Esophagus squamous epithelium (tissue), 5 donors: ENCODE measurements at places on chromosomes 4 and X.

GRCh38 chr4:112029771-112030171 lies 115.5 kb upstream of the FAM241A start:
- DNase-seq, result no peak

DNA sequence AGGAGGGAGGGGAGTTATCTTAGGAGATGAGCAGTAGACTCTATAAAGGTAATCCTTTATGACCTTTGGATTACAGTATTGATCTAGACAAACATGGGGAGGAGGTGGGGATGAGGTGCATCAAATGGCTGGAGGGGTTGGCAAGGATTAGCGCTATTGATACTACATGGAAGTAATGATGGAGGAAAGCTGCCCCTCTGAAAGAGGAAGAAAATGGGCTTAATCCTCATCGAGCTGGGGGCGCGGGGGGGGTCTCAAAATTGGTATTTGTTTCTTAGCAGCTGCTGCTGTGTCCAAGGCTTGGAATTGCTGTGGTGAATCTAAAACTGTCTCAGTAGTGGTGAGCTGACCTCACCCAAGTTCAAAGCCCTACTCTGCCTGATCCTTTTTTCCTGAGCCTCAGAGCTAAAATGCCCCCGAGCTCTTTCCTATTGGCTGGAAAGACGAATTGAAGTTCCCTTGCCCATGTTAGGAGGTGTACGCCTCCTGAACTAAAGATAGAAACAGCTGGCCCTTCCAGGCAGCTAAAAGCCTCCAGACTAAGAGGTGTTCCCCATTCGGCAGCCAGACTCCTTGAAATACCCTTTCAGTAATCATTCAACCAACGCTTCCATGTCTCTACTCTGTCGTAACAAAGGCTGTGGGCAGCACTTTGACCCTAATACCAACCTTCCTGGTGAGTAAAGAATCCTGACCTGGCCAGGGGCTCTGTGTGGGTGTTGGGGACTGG lies at the start of gene ITGB1BP2:
TSS of gene ITGB1BP2 (plus strand) at position 556 of the 730 bp plus-strand sequence. CDS start at position 613, 57 bp downstream.
- no peak for DNase-seq

DNA sequence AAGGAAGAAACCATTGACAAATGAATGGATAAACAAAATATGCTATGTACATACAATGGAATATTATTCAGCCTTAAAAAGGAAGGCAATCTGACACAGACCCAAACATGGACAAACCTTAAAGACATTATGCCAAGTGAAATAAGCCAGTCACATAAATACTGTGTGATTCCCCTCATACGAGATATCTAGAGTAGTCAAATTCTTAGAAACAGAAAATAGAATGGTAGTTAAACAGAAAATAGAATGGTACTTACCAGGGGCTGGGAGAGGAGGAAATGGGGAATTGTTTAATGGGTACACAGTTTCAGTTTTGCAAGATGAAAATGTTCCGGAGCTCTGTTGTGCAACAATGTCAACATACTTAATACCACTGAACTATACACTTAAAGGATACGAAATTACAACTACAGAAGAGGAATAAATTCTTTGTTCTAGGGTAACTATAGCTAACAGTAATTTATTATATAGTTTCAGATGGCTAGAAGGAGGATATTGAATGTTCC lies 47.8 kb upstream of the DUSP21 start:
- DNase-seq, result no peak

DNA sequence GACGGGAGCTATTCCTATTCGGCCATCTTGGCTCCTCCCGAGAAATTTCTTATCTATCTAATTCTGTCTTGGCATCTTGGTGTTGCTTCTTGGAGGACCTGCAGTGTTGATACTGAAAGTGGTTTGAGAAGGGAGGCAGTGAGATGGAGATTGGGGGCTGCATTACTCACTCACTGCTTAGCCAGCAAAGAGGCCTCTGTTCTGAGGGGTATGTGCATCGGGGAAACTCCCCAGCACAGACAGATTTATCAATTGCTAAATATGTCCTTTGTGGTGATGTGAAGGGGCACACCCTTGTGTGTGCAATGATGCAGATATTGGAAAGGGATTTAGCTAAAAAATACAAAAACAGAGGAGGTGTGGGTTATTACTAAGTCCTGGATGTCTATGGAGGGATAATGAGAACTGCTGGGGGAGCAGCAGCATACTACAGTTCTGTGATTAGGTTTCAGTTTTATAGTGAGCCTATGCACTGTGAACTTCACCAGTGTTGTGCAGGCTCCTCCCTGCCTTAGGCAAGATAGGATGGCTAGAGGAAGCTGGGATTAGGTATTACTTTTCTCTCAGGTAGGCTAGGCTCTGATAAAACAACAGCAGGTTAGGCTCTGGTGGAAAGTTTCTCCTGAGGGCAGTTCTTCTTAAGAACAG lies 279.0 kb downstream of the HS3ST1 start:
- no peak for DNase-seq

GRCh38 chr4:2183394-2183793 lies 58.5 kb downstream of the HAUS3 start:
- DNase-seq, result no peak

GRCh38 chrX:41781500-41781899 lies 57.5 kb downstream of the GPR82 start:
- no peak for DNase-seq

DNA sequence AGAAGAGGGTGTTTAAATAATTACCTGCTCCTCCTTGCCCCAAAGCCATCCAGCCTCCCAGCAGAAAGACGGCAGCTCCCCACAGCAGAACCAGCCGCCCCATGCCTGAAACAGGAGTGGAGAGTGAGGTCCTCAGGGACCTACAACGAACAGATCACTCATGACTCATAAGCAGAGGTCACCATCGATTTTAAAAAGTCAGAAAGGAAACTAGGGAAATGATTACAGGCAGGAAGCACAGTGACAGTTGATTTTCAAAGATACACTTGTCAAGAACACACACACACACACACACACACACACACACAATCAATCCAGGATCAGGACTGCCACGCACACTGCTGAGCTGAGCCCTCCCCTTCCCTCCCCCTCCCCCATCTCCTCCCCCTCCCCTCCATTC lies at the start of gene CRLF2:
TSS of gene CRLF2 (minus strand) at position 118 of the 400 bp plus-strand sequence. CDS start at position 103, 15 bp downstream.
- no peak for DNase-seq

DNA sequence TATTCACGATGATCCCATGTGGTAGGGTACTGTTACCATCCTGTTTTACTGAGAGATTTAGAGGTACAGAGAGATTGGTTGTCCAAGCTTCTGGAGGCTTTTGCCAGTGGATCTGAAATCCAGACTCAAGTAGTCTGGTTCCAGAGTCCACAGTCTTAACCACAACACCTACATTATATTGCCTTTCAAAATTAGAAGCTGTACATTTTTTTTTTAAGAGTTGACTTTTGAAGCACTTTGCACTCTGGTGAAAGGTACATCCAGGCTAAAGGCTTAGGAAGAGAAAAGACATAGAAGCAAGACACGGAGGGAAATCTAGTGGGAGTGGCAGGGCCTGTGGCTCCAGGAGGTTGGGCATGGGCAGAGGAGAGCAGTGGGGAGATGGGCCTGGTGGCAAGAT lies 122.1 kb downstream of the AFF1 start:
- DNase-seq, result no peak

GRCh38 chr4:22897520-22898108 lies 204.9 kb downstream of the GBA3 start:
- no peak for DNase-seq

DNA sequence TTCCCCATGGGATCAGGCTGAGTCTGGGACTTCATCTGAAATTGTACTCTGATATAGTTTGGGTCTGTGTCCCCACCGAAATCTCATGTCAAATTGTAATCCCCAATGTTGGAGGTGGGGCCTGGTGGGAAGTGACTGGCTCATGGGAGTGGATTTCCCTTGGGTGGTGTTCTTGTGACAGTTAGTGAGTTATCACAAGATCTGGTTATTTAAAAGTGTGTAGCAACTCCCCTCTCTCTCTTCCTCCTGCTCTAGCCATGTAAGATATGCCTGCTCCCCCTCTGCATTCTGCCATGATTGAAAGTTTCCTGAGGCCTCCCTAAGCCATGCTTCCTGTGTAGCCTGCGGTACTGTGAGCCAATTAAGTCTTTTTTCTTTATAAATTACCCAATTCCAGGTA lies 61.0 kb downstream of the RASGEF1B start:
- no peak for DNase-seq

GRCh38 chrX:16063921-16064320 lies 59.4 kb upstream of the GRPR start:
- DNase-seq, result no peak

GRCh38 chr4:14446311-14446710 lies 556.0 kb upstream of the CPEB2 start:
- no peak for DNase-seq

- no peak for DNase-seq
These were observed 279.8 kb downstream of the DHRSX start for GRCh38 chrX:2220829-2221567.

GRCh38 chrX:47194194-47194787 lies 662 bp downstream of the UBA1 start:
- DNase-seq, result no peak

DNA sequence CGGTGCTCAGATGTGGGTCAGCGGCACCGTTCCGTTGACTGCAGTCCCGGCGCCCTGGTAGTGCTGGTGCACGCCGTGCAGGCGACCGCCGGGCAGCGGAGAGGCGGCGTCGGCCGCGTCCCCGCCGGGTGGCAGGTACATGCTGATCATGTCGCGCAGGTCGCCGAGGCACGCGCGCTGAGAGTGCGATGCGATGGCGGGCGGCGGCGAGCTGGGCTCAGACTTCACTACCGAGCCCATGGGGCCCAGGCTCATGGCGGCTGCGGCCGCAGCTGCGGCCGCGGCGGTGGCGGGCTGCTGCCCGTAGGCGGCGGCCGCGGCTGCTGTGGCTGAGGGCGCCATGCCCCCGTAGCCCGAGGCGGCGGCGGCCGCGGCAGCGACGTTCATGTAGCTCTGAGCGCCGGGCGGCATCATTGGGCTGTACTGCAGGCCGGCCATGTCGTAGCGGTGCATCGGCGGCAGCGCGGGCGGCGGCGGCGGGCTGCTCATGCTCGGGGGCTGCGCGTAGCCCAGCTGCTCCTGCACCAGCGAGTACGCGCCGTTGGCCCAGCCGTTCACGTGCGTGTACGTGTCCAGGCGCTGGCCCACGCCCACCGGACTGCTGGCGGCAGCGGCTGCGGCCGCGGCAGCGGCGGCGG lies 1.0 kb downstream of the SOX3 start:
- DNase-seq, result no peak

DNA sequence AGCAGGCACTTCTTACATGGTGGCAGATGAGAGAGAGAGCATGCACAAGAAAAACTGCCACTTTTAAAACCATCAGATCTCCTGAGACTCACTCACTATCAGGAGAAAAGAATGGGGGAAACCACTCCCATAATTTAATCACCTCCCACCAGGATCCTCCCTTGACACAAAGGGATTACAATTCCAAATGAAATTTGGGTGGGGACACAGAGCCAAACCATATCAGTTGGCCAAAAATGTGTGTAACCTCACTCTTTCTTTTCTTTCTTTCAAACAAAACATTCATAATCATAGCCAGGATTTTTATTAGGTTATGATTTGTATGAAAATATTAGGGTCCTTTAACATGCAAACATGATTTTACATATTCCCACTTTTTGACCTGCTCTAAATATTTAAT lies 222.1 kb downstream of the PCDH18 start:
- no peak for DNase-seq

GRCh38 chr4:18815081-18815778 lies 793.7 kb upstream of the LCORL start:
- DNase-seq, result no peak

- no peak for DNase-seq
These were observed 107.5 kb upstream of the RPL34 start for GRCh38 chr4:108512615-108513505.

GRCh38 chr4:98092833-98093439 lies 50.3 kb downstream of the STPG2 start:
- no peak for DNase-seq

GRCh38 chr4:117387072-117387471 lies 301.7 kb upstream of the TRAM1L1 start:
- no peak for DNase-seq

DNA sequence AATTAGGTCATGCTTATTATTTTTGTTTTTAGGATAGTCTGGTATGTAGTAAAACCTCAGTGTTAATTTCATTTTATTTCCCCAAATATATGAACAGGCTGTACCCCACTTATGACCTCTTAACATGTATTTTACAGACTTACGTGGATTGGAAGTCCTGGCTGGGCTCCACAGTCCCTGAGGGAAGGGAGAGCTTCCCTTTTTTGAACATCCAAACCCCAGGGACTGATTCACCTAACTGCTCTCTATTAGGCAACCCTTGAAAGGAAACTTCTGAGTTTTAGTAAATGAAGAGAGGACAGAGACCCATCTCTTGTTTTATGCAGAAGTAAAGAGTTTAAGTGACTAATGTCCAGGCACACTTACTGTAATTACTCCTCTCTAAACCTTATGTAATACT lies 233.1 kb upstream of the SPRY1 start:
- no peak for DNase-seq

DNA sequence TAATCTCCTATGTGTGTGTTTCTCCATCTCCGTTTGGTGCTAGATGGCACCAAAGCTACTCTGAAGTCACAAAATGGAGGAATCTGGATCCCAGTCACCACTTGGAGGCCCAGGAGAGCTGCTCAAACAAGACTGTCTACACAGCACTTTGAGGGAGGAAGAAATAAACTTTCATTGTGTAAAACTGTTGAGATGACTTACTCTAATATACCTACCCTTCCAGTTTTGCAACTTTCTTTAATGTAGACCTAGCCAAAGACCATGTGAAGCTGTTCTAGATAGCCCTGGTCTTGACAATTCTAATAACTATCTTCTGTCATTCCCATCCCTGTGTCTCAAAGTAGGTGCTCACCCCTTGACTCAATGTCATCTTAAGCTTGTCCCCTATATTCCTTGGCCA lies 52.8 kb upstream of the TAB3 start:
- no peak for DNase-seq

GRCh38 chr4:159357350-159357749 lies 254.5 kb downstream of the RAPGEF2 start:
- no peak for DNase-seq

DNA sequence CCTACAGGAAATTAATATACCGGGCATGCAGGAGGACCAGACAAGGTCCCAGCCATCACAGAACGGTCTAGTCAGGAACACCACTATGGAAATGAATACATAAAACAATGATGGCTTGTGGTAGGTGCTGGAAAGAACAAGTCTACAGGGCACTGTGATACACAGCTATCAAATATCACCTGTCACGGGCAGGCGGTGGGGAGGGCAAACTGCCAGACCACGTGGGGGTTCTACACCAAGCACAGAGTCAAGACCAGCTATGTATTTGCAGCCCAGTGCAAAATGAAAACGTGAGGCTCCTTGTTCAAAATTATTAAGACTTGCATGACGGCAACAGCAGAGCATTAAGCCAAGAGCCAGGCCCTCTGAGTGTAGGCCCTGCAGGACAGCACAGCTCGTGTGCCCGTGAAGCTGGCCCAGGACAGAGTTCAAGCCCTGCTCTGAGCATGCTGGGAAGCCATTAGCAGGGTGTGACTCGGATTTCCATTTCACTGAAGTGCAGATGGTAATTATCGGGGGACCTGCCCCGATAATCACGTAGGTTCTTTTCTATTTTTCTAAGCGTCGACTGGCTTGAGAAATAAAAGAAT lies 83.6 kb downstream of the JAKMIP1 start:
- no peak for DNase-seq

DNA sequence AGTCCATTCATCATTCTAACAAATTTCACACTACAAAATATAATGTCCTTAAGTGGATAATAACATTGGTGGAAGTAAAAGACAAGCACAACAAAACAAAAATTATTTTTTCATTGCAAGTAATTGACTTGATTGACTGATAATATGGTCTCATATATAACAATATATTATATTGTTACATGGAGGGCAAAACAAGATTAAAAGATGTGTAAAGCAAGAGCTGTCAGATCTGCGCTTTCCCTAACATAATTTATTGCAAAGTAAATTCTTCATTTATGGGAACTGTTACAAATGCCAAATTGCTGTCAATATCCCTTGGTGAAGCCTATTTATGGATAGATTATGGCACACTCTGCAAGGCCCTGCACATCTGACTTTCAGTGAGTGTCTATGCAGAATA lies 233.6 kb downstream of the PCDH7 start:
- DNase-seq, result no peak
